ENCODE measurements at places on chromosomes 5 and 9.
A peak's percentile ranks its signal among the peaks of the same experiment; 100 is the strongest.

GRCh38 chr9:88786291-88787079 is 204.8 kb upstream of the S1PR3 start:
- no peak for DNase-seq

GRCh38 chr5:169404223-169404622 is 103.3 kb upstream of the SLIT3 start:
- no peak for DNase-seq

DNA sequence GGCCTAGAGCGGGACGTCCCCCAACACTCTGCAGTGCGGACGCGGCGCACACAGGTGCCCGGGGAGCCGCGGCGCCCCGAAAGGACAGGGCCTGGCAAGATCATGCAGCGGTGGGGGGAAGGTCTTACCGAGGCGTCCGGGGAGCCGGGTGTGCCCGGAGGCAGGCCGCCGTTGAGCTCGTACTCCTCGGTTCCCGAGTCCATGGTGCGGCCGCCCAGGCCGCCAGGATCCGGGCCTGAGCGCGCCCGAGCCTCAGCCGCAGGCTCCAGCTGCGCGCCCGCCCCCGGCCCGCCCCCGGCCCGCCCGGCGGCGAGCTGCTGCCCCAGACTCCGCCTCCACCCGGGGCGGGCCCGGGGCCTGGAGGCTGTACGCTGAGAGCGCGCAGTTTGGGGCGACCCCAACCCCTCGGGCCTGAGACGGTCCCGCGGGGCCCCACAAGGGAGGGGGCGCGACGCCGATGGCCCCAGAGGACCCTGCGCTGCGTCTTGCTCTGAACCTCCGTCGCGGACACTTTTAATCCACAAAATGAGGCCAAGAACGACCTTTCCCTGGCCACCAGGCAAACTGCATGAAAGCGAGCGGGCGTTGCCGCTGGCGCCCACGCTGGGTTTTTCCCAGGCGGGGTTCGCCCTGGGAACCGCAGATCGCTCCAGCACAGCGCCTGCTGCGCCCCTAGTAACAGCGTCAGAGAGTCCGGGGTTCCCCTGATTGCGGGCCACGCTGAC is at the start of gene NINJ1:
TSS of gene NINJ1 (minus strand) at position 237 of the 725 bp plus-strand sequence. CDS start at position 203, 34 bp downstream.
- peak; percentile 82 for DNase-seq

DNA sequence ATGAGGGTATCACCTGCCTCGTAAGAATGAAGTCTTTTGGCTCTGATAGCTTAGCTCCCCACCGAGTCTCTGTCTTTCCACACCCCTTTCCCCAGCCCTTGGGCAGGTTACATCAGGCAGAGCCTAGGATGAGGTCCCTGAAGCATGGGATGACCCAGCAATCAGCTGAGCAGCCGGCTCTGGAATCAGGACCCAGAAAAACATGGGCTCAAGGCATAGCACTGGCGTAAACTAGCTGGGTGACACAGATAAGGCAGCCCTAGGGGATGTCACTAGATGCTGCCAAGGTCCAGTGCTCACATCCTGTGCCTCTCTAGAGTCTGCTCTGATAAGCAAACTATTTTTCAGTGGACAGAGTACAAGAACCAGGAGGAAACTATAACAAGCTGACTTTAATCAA is 26.6 kb downstream of the IDNK start:
- no peak for DNase-seq

DNA sequence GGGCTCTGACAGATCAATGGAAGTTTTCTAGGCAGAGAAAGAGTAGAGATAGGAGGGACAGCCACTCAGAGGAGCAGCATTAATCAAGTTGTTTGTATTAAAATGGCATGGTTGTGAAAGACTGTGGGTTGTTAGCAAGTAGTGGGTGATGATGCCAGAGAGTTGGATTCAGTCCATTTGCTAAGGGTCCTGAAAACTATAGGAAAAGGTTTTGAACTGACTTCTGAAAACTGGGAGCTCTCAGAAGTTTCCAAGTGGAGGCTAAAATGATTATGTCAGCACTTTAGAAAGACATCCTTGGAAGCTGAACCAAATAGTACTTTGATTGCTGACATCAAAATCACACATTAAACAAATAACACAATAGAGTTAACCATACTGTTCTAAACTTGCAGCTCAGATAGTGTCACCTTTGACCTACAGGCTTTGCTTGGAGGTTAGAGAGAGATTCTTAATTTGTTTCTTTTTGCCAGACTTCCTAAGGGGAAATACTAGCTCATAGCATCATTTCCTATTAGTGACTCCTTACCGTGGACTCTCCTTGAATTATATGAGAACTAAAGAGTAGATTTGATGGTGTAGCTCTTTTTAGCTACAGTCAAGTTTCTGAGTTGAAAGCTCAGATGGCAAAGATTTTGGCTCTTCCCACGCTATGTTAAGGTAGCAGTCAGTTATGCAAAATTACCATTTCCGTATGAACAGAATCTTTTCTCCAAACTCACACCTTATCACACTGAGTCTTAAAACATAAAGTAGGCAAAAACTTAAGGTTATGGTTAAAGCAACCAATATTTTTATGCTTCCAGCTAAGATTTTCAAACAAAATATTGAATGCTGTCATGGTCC is 277.1 kb downstream of the NR3C1 start:
- no peak for DNase-seq

DNA sequence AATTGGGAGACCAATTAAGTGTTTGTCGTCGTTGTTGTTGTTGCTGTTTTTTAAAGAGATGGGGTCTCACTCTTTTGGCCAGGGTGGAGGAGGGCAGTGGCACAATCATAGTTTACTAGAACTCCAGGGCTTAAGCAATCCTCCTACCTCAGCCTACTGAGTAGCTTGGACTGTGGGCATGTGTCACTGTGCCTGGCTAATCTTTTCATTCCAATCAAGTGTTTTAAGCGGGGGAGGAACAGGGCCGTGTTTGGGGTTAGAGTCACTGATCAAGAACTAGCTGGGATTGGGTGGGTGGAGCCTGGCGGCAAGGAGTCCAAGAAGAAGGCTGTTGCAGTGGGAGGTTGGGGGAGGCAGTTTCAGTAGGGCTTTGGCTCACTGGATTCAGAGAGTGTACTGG is 13.8 kb downstream of the SNX30 start:
- DNase-seq = no peak

- no peak for DNase-seq
These were observed 57.1 kb upstream of the GLRX start for GRCh38 chr5:95879661-95880060.

GRCh38 chr5:179417696-179418095 is 72.4 kb upstream of the ADAMTS2 start:
- no peak for DNase-seq

GRCh38 chr9:91900055-91900796 is 49.8 kb downstream of the ROR2 start:
- DNase-seq = no peak

- DNase-seq = no peak
These were observed 34.4 kb downstream of the AHRR start for GRCh38 chr5:355958-356357.

DNA sequence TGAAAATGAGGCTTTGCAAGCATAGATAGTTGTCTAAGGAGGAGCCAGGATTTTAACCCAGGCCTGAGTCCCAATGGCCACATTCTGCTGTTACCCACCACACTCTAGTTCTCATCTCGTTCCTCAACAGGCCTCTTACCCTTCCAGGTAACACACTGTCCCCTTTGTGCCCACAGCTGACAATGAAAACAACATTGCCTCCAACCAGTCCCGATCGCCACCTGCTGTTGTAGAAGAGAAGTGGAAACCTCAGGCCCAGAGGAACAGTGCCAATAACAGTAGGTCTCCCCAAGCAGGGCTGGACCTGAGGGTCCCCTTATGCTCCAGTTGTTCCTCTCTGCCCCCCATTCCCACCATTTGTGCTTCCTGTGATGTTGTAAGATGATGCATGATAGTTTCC is 30.4 kb downstream of the AMBP start:
- no peak for DNase-seq

DNA sequence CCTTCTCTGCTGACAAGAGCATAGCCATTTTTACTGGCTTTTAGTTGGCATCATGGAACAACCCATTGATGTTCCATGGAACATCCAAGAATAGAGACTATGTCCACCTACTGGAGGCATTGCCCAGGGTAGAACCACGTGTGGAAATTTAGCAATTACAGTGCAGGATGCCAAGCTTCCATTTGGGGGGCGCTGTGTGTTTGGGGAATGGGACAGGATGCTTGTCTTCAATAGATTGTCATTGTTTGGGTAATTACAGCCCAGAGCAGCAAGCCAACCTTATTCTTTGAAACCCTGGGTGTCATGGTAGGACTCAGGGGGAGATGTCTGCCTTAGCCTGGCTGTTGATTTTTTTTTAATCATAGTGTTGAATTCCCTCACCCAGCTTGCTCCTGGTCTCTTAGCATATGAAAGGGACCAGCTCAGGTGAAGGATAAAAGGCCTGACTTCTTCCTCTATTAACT is 171.1 kb downstream of the DOCK2 start:
- no peak for DNase-seq

DNA sequence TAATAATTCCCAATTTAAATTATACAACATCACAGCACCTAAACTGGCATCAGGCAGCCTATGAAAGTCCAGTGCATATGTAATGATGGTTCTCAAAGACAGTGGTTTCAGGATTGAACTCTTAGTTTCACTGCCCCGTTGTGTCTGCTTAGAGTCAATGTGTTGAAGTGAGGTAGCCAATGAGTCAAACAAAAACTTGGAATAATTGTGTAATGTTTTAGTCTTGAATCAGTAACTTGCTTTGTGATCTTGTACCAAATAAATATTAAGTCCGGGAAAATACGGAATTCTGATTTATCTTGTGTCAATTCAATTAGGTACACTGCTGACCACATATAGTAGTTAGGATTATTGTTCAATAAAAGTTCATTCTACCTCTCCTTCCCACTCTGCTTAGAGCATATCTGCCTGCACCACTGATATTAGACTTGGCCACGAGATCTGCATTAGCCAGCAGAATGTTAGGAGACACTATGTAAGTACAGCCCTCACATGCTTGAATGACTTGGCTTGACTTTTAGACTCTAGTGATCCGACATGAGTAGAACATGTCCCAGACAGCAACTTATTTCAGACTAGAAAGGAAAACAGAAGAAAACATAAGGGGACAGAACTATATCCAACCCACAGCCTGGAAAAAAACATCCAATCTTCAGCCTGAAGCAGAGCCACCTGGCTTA is 441.5 kb upstream of the PTGER4 start:
- no peak for DNase-seq

DNA sequence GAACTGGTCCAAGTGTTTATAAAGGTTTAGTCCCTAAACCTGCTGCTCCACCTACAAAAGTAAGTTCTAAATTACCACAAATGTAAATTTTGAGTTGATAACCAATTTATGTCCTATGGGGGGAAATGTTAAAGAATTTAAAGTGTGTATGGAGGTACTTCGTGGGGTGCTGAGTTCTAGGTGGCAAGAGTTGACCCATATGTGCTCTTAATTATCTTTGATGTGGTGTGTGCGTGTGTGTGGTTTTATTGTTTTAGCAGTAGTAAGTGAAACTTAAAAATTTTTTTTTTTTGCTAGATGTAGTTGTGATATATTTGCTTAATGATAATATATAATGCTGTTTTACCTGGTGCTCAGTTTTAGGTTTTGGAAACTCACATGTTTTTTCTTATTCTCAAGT is 72.6 kb downstream of the GPBP1 start:
- no peak for DNase-seq

GRCh38 chr5:73692981-73693380 is 67.0 kb downstream of the ARHGEF28 start:
- DNase-seq = no peak

GRCh38 chr5:17399931-17400330 is 98.1 kb upstream of the TAF11L2 start:
- no peak for DNase-seq

GRCh38 chr5:177610131-177610769 is 10.3 kb downstream of the B4GALT7 start:
- no peak for DNase-seq

DNA sequence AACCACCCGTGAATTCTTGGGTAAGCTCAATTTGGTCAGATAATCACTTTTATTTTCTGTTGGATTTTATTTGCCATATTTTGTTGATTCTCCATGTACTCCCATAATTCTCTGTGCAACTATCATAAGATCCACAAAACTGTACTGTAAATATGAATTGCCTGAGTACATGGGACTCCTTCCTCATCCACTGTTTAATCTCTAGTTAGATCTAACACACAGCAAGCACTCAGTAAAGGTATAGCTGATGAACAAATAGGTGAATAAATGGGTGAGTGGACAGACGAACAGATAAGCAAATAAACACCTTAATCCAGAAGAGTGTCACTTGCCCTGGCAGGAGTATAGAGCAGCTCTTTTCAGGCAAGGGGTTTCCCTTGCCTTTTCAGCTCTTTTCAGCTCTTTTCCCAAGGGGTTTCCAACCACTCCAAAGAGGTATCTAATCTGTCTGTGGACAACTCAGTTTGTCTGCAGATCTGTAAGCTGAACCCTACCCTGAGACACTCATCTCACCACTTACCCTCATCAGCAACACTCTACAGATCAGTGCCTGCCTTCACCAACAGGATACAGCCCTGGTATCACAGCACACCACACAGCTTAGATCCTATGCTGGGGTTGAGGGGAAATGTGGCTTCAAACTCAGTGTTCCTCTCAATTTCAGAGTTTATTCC is 51.2 kb downstream of the SIL1 start:
- DNase-seq = no peak

GRCh38 chr9:123769719-123770118 is 160.2 kb downstream of the DENND1A start:
- no peak for DNase-seq

- DNase-seq = peak; percentile 15
These were observed 4.8 kb upstream of the SLC25A51 start for GRCh38 chr9:37908698-37909186.

GRCh38 chr5:116361171-116361967 is 213.3 kb downstream of the SEMA6A start:
- DNase-seq = no peak

- peak; percentile 28 for DNase-seq
These were observed 69.3 kb downstream of the MLLT3 start for GRCh38 chr9:20552874-20553557.

DNA sequence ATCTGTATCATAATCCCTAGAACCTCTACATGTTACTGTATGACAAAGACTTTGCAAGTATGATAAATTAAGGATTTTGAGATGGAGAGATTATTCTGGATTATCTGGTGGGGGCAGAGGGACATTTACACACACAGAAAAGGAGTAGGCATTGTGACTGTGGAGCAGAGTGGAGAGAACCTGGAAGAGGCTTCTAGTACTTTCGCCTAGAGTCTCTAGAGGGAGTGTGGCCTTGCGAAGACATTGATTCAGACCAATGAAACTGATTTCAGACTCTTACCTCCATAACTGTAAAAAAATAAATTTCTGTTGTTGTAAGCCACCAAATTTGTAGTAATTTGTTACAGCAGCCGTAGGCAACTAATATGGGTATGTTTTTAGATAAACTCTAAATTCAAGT is 45.9 kb downstream of the CSNK1G3 start:
- DNase-seq = no peak

DNA sequence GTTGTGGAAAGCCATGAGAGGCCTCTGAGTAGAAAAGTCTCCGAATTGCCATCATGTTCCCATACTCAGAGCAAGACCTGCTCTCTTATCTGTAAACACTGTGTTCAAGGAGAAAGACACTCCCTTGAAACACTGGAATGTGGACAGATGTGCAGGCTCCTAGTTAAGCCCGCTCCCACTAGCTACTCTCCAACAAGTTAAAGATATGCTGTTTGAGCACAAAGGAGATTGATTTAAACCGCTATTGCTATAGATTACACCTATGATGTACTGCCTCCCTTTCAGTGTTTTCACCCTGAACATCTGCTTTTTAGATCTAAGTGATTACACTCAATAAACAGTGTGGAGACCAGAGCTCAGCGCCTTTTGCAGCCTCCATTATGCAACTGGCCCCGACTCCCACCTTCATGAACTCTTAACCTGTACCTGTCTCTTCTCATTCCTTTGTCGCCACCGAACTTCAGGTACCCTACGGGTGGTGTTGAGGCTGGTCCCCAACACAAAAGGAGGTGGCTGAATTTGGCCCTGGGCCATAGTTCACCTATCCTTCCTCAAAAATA is 47.5 kb downstream of the TMEM245 start:
- no peak for DNase-seq

Data from natural killer cell (primary cell).